ENCODE measurements at places on chromosomes 1 and 21.

GRCh38 chr1:32186077-32186476, 6.6 kb downstream of the TXLNA start:
- no peak for DNase-seq

DNA sequence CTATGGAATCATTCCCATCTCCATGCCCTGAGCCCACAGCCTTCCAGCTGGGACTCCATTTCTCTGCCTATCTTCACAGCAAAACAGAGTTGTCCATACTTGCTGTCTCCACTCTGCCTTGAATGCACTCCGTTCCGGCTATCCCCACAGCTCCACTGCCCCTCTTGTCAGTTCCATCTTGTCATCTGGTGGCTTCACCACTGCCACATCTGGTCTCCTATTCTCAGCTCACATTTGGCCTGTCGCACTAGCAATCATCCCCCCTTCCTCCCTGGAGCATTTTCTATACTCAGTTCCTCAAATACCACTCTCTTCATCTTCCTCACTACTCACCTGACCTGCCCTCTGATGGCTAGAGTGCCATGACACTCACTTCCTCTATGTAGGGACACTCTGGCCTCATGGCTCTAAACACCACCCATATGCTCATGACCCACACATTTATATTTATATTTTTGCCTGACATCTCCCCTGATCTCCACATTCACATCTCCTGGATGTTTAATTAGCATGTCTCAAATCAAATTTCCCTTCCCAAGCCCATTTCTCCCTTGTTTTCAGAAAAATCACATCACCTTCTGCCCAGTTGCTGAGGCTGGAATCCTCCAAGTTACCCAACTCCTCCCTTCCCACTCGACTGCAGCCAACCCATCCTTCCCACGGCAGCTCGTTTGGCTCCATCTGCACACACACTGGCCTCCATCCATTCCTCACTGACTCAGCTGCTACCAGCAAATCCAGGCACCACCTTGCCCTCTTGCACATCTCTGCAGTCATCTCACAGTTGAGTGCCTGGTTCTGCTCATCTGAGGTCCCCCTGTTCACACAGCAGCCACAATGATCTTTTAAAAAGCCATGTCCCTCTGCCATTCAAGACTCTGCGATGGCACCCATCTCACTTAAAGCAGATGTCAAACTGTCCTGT, 6.1 kb downstream of the ZNF692 start:
- no peak for DNase-seq

DNA sequence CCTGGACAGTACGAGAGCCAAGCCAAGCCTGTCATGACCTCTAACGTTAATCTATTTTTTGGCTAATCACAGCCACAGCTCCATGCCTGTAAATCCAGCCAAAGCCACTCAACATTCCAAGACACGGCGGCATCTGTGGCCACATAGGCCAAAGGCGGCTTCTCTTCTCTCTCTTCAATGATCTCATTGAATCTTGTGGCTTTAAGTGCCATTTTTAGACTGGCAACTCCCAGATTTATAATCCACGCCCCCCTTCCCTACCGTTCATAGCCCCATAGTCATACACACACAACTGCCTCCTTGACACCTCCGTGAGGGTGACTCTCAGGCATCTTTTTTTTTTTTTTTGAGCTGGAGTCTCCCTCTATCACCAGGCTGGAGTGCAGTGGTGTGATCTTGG, 5.7 kb upstream of the SELENON start:
- no peak for DNase-seq

DNA sequence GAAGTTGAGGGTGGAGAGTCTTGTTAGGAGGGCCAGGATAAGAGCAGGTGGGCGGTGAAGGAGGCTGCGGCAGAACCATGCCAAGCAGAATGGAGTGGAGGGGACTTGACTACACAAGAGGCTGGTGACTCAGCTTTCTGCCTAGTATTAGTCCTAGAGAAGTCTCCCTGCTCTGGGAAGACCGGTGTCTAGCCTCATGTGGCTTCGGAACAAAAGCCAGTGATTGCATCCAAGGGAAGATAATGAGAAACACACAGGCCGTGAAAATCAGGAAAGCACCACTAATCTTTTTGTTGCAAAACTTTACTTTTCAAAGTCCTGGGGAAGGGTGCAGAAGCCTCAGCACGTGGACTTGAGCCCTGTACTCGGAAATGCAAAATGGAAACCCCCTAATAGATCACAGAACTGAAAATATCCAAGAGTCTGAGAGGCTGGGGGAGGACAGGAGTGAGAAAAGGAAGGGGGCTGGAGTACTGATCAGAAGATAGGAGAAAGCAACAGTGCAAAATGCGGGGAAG, 31.4 kb downstream of the DDR2 start:
- DNase-seq: no peak

- no peak for DNase-seq
Observed at GRCh38 chr1:217211486-217211885, 419.4 kb downstream of the GPATCH2 start.

- no peak for DNase-seq
Observed at GRCh38 chr1:236417336-236417735, 23.2 kb downstream of the EDARADD start.

GRCh38 chr1:84344286-84344685, 42.8 kb downstream of the SAMD13 start:
- no peak for DNase-seq

DNA sequence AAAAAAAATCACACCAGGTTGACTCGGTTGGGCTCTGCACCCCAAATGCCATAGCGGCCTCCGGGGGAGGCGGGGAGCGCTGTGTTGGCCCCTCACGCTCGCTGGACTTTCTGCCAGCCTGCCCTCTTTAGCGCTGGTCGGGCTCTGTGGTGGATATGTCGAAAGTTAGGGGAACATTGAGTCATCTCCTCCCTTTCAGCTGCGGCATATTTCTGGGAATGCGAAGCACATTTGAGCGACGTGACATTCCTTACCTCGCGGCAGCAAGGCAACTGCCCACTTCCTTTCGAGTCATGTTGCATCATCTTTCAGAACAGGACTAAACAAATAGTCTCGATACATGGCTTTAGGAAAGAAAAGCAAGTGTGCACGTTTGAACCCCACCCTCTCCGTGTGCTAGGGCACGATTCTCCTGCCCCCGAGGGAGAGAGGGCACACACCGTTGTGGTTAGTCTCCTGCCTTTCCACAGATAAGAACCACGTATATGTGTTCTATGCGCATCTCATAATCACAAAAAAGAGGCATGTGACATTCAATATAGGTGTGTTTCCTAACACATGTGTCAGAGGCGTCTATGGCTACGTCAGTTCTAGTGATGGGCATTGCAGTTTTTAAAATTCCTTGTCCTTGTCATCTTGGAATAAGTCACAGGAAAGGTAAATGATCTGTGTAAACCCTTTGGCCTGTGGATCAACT, 105.9 kb upstream of the SLC45A1 start:
- no peak for DNase-seq

- no peak for DNase-seq
Observed at GRCh38 chr1:224884361-224884801, 45.1 kb upstream of the DNAH14 start.

- DNase-seq: no peak
Observed at GRCh38 chr21:19468991-19469715, 1065.6 kb upstream of the TMPRSS15 start.

DNA sequence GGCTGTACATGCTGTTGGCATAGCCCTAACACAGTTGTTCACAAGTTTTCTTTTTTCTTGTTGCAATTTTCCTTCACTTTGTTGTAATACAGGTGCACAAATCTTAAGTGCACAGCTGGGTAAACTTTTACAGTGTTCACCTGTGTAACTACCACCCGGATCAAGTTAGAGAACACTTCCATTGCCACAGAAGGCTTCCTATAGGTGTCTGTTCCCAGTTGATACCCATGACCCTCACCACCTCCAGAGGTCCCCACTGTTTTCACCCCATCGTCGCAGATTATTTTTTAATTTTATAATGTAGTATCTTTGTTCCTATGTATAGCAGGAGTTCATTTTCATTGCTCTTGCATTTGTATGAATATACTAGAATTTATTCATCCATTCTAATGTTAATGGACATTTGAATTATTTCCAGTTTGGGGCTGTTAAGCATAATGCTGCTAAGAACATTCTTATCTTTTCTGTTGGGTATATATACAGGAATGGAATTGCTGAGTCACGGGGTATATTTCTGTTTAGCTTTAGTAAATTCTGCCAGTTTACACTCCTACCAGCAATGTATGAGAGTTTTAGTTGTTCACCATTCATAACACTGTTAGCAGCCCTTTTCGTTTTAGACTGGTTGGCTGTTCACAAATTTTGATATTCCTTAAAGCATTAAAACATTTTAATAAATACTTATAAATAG, 16.4 kb downstream of the SPRTN start:
- DNase-seq: no peak

- no peak for DNase-seq
Observed at GRCh38 chr1:233707880-233708815, 94.2 kb downstream of the KCNK1 start.

DNA sequence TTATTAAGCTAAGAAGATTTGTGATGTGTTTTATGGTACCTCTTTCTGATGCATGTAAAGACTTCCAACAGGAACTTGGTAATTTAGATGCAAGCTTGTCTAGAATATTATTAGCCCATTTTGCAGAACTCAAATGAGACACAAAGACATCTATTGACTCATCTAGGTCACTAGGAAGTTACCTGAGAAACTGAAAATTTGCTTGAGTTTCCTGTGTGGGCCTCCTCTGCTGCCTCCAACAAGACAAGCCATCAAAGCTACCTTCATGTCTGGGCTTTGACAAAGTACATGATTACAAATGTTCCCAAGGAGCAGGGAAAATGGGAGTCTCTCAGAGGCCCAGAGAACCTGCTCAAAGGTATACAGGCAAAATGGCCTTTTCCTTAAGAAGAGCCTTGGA, 5.6 kb downstream of the RUNX1 start:
- no peak for DNase-seq
